ENCODE measurements at places on chromosomes 5 and 9.

DNA sequence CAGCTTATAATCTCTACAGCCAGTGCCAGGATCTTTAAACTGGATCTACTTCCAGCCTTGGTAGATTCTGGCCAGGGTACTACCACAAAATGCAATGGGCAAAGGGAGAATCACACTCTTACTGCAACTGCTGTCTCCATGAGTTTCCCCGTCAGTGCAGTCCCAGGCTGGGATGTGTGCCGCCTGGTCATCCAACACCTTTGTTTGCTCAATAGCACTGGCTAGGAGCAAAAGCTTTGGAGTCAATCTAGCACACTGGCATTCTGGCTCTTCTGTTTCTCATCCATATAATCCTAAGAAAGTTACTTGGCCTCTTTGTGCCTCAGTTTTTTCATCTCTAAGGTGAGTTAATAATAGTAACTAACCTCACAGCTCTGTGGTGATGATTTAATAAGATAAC, 96.9 kb downstream of the FBN2 start:
- DNase-seq: no peak

- no peak for DNase-seq
Measured at GRCh38 chr5:65070026-65070425, 301.3 kb downstream of the CWC27 start.

DNA sequence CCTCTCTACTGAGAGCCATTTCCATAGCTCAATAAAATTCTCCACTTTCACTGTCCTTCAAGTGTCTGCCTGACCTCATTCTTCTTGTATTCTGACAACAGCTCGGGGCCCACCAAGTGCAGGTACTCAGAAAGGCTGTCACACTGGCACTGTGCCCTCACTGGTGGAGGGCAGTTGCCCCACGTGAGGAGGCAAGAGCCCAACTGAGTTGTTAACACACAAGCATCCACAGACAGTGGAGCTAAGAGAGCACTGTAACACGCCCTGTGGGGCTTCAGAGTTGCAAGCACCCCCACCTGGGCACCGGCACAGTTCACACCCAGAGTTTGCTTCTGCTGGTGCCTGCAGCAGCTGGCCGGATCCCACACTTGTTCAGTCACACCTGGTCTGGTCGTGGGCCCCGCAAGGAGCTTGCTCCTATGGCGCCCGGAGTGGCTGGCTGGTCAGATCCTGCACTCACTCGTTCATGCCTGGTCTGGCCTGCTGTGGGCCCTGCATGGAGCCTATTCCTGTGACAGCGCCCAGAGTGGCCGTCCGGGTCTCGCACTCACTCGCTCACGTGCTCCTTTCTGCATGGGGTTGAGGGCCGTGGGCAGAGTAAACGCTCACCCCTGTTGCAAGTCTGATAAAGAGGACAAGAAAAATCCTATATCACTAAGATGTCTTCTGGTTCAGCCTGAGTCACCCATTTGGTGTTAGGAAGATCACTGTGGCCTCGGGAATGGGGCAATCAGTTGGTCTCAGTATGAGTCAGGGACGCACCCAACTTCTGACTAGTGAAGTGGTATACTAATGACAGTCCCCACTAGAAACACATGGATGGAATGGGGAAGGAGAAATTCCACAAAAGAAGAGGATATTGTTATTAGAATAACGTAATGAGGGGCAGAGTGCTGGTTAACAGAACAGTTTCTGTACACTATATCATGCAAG, 87.0 kb upstream of the CCNH start:
- DNase-seq: peak; percentile 71

DNA sequence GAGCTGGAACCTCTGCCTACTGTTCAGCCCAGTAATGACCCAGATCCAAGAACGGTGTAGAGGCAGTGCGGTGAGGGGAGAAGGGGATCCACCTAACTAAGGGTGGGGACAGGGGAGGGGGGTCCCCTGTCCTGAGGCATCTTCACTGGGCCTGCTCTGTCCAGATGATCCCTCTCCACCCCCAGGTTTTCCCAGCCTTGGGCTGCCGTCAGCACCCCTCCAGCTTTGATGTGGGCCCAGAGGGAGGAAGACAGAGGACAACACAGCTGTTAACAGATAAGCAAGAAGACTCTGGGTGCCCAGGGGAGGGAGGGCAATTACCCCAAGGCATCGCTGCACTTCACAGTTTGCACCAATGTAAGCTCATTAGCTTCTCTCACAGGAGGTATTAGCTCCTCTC, 19.3 kb downstream of the BICD2 start:
- no peak for DNase-seq

GRCh38 chr9:36163786-36164170, 5.4 kb upstream of the CCIN start:
- DNase-seq: peak; percentile 42

DNA sequence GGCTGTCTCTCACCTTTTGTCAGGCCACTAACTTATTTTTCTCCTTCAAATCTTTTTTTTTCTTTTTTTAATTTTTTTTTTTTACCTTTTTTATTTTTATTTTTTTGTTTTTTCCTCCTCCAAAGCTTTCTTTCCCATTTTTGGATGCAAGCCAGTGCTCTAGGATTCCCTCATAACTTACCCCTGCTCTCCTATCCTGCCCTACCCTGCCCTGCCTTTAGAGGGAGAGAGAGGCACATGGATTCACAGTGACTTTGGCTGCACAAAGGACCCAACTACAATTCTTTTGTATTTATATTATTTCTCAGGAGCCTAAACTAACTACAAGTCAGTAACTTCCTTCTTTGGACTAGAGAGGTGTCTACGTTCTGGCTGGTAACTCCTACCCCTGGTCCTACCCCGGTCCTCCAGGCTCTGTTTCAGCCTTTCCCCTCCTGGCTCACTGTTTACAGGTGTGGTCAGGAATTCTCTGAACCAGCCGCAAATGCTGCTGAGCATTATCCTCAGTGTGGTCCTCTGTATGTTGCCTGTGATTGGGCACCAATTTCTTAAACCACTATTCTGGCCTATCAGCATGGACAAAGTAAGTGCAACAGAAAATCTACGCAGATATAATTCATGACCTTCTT, 8.4 kb upstream of the RUSC2 start:
- DNase-seq: peak; percentile 74

DNA sequence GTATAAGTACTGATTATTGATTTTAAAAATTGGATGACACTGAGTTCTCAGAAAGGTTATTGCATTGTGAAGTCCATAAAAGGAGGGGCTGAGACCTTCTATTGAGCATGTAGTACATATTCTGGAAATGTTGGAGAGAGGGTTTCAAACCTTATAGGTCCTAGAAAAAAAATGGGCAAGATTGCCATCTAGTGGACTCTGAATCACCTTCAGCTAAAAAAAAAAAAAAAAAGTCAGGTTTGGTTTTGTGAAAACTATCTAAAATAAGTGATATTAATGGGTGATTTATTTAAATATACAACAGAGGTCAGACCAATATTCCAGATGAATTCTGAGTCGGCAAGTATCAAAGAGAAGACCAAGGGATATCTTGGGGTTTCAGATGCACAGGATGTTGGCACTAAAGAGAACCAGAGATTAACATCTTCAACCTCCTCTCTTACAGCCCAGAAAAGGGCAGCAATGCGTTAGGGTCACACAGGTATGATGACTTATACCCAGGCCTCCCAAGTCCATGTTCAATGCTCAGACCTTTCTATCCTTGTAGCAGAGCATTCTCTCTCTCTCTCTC, 109.8 kb upstream of the NMUR2 start:
- DNase-seq: peak; percentile 53

- DNase-seq: no peak
Measured at GRCh38 chr5:175734016-175734415, 76.1 kb downstream of the HRH2 start.

DNA sequence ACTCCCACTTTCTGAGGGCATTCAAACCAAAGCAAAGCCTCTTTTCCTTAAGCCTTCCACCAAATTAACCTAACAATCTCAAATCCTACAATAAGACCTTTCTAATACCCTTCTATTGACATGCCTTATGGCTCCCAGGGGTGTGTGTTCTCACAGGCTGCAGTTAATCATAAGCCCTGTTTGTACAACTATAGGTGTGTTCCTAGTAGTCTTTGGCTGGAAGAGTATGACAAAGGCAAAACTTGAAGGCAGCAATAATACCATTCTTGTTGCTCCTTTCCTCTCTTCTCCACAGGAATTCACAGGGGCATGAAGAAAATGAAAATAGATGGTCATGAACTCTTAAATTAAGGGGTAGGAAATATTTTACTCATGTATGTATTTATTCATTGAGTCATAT, 10.9 kb upstream of the FBXO38 start:
- peak; percentile 53 for DNase-seq

DNA sequence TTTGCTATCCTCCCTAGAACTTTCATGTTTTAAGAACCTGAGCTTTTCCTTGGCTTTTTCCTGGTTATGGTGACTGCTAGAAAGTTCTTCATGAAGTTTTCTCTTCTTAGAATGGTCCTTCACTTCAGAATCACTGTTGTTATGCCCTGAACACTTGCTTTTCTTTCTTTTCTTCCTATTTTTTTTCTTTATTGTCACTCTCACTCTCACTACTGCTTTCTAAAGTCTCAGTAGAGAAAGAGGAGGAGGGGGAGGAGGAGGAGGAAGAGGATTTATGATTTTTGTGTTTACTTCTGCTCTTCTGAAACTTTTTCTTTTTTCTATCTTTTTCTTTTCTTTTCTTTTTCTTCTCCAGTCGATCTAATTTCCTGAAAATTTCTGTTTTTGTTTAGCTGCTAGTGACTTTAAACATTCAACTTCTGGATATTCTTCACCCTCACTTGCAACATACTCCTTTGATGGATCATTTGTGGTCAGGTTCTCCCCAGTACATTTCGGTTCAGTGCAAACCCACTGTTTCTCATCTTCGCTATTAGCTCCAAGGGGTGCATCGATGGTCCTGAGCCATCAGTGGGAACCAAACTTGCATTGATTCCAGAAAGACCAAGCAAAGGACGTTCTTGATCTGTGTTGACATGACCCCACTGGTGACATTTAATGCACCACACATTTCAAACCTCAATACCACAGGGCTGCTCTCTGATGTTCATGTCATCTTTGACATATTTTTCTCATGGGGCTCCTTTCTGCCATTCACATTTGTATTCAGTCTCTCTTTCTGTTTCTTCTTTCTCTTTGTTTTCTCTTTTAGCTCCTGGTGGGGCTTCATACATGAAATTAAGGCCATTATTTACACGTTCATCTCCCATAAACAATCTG, 81.6 kb upstream of the HAND1 start:
- DNase-seq: no peak

- peak; percentile 12 for DNase-seq
Measured at GRCh38 chr5:113682497-113683136, 169.1 kb downstream of the YTHDC2 start.

DNA sequence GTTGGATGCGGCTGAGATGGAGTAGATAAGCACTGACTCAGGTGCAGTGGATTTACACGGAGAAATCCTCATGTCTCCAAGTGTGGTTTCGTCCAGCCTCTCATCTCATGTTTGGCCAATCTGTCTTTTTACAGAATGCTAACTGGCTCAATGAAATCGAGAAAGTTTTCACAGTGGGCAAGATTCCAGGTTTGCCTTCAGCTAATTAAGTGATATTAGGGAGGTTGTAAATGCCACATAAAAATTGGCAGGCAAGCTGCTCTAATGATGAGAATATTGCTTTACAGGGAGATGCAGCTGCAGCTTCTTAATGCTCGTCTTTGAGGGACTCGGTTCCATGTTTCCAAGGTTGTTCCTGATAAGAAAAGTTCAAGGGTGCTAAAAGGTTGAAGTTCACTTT, 23.7 kb downstream of the BARHL1 start:
- no peak for DNase-seq

- DNase-seq: no peak
Measured at GRCh38 chr9:117088786-117089185, 326.1 kb downstream of the ASTN2 start.

DNA sequence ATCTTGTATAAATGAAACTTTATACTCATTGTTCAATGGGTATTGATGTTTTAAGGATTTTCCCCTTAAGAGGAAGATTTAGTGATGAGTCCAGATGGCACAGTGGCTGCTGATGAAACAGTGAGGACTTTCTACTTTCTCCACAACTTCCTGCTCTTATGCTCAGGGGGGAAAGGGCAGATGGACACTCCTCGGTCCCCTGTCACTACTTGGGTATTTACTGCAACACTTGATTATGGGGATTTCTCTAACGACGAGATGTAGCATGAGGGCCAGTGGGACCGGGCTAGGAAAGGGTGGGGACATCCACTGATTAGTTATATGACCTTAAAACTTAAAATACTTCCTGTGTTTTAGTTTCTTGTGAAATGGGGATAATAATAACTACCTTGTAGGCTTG, 146.1 kb upstream of the HMHB1 start:
- no peak for DNase-seq

- DNase-seq: no peak
Measured at GRCh38 chr9:109604131-109604530, 106.0 kb upstream of the PTPN3 start.

- DNase-seq: no peak
Measured at GRCh38 chr5:180872419-180872818, 11.3 kb upstream of the ZFP62 start.

- peak; percentile 35 for DNase-seq
Measured at GRCh38 chr9:116152941-116153764, 438 bp upstream of the PAPPA start.

- DNase-seq: peak; percentile 97
Measured at GRCh38 chr9:6566409-6567139, 79.0 kb downstream of the GLDC start.

DNA sequence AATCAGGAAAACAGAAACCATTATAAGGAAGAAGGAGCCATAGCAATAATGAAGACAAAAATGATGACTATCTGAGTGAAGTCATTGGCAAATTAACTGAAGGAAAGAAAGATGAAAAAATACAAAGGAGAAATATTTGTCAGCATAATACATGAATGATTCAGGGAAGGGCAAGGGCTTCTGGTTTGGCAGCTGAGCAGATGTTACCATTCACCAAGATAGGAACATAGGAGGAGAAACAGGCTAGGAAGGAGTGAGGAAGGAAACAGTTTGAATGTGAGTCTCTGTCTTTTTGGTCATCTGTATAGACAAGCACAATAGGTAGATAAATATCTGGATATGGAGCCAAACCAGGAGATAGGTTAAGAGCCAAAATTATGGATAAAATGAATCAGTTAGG, 296.0 kb downstream of the ISL1 start:
- DNase-seq: no peak

GRCh38 chr5:148336704-148337435, 1.5 kb downstream of the SPINK9 start:
- peak; percentile 70 for DNase-seq

GRCh38 chr9:35341021-35341420, 148.9 kb upstream of the RUSC2 start:
- DNase-seq: no peak

GRCh38 chr9:132020820-132021510, 58.7 kb downstream of the MED27 start:
- peak; percentile 20 for DNase-seq

Data from PC-3 (cell line).